ENCODE measurements at places on chromosomes 6 and 20. TPM values are rescaled to one million over a fixed set of nuclear protein-coding genes. Genes with fewer than 3 reads are reported as not detected.

DNA sequence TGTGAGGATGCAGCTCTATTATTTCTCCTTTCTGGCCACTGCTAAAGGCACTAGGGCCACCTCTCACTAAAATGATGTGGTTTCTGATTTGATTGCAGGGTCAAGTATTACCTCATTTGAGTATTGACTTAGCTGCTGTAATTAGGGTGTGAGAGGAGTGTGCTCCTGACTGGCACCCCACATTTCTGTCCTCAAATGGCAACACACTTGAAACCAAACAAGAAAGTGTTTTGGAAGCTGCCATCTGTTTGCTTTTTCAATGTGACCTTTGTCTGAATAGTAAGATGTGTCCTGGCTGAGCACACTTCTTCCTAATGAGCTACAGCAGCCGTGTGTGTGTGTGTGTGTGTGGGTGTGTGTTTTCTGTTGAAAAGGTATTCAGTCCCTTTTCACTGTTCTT lies 62.8 kb upstream of the SCP2D1 start:
- no peak for DNase-seq

The COX4I2 gene
- total RNA-seq: not detected

DNA sequence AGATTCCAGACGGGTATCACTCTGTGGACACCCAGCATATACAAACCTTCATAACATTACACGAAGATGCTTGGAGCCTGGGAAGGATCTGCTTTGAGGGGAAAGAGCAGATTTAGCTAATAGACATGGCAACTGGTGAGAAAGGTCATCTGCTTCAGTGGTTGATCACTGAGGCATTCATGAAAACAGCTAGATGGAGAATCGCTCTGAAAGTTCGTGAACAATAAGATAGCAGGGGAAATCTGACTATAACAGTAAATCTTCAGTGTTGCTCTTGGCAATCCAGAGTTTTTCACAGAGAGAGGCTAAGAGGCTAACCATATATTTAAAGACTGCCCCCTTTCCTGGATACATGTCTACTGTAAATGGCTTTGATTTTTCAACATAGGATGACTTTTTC lies 245.3 kb downstream of the FARS2 start:
- DNase-seq: no peak

The GRM1 gene
- total RNA-seq: not detected

The LPA gene
- not detected for total RNA-seq

The DST gene
- 5.7 TPM for total RNA-seq

DNA sequence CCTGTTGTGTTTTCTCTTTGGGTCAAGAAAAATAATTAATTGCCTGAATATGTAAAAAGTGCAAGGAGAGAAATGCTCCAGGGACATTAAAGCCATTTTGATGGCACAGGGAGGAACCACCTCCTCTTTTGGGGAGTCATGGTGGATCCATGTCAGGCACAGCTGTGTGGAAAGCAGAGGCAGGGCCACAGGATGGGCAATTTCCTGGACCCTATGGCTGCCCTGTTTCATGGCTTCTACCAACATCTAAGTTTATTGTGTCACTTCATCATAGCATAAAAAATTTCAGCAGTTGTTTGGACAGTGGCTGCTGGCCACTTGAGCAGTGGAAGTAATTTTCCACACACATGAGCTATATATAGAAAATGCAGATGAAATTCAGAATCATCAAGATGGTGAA lies 238.2 kb downstream of the SYNE1 start:
- no peak for DNase-seq

The HRH3 gene
- not detected for total RNA-seq

The RAET1E gene
- not detected for total RNA-seq

DNA sequence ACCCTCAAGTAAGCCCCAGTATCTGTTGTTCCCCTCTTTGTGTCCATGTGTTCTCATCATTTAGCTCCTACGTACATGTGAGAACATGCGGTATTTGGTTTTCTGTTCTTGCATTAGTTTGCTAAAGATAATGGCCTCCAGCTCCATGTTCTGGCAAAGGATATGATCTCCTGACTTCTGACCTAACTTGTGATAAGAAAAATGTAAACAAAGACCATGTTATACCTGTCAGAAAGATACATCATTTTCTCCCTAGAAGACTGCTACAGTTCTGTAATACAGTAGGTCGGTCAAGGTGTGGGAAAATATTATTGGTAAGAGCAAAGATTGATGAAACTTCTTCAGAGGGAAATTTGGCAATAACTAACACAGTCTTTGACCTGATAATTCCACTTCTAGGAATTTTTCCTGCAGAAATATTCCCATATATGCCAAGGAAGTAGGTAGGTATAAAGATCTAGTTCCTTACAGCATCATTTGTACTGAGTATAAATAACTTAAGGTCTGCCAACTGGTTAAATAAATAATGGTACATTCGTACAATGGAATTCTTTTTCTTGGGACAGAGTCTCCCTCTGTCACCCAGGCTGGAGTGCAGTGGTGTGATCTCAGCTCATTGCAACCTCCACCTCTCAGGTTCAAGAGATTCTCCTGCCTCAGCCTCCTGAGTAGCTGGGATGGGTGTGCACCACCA lies 19.1 kb upstream of the FKBP5 start:
- no peak for DNase-seq

The TPX2 gene
- 149 TPM for total RNA-seq

GRCh38 chr20:32672982-32673851 lies 524 bp downstream of the C20orf203 start:
- DNase-seq: peak; percentile 31

DNA sequence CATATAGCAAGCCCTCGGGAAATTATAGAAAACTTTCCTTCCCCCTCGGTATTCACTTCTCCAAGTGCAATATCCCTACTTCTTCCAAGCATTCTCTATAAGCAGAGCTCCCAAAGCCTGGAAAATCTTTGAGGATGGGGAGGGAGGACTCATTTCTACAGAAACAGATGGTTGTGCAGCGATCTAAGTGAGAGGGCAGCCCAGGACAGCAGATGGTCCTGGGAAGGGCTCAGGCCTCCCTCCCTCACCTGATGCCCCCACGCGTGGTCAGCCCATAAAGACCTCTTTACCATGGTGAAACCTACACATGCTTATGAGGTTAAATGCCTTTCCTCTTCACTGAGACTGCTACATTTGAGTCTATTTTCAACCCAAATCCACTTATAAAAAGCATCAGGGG lies 319.6 kb upstream of the QKI start:
- DNase-seq: no peak

The BTBD3 gene
- 1.9 TPM for total RNA-seq

The MDFI gene
- not detected for total RNA-seq

The CRISP3 gene
- not detected for total RNA-seq

- no peak for DNase-seq
Measured at GRCh38 chr6:90887764-90888163, 300.9 kb upstream of the MAP3K7 start.

The HLA-DRB1 gene
- 7.3 TPM for total RNA-seq

- DNase-seq: no peak
Measured at GRCh38 chr6:48568856-48569255, 457.9 kb upstream of the PTCHD4 start.

DNA sequence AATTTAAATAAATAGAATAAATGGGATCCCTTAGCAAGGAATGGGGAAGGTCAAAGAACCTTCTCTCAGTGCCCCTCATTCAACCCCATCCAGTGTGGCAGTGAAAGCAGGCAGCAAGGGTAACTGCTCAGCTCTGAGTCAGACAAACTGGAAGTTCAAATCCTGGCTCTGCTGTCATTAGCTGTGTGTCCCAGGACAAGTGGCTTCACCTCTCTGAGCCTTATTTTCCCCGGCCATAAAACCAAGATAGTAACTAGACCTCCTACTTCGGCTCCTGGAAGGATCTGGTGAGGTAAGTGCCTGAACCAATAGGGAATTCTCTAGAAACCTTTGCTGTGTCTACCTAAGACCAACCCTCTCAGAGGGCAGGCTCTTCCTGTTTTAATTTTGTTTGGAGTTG lies 4.1 kb downstream of the GHRH start:
- no peak for DNase-seq

- no peak for DNase-seq
Measured at GRCh38 chr6:37916675-37917074, 97.1 kb downstream of the ZFAND3 start.

DNA sequence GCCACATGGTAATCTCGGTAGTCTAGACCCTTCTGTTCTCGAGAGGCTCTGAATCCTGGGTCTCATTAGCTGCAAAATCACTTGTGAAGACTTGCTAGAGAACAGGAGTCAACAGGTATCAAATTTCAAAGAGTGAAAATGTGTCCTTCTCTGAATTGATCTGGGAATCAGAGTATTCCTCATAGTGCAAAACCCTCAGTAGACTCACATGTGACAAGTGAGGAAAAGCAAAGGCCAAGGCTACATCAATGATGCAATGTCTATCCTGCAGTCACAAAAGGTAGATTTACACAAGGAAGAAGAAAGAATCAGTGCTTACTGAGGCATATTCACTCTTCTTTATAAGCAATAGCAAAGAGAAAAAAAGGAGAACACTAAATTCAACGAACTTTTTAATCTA lies 1220.0 kb upstream of the GJE1 start:
- no peak for DNase-seq

The MYBL2 gene
- 80.3 TPM for total RNA-seq

- DNase-seq: no peak
Measured at GRCh38 chr6:118350881-118351430, 197.1 kb upstream of the PLN start.

The LHFPL5 gene
- total RNA-seq: not detected

The ETV7 gene
- total RNA-seq: 5.8 TPM

DNA sequence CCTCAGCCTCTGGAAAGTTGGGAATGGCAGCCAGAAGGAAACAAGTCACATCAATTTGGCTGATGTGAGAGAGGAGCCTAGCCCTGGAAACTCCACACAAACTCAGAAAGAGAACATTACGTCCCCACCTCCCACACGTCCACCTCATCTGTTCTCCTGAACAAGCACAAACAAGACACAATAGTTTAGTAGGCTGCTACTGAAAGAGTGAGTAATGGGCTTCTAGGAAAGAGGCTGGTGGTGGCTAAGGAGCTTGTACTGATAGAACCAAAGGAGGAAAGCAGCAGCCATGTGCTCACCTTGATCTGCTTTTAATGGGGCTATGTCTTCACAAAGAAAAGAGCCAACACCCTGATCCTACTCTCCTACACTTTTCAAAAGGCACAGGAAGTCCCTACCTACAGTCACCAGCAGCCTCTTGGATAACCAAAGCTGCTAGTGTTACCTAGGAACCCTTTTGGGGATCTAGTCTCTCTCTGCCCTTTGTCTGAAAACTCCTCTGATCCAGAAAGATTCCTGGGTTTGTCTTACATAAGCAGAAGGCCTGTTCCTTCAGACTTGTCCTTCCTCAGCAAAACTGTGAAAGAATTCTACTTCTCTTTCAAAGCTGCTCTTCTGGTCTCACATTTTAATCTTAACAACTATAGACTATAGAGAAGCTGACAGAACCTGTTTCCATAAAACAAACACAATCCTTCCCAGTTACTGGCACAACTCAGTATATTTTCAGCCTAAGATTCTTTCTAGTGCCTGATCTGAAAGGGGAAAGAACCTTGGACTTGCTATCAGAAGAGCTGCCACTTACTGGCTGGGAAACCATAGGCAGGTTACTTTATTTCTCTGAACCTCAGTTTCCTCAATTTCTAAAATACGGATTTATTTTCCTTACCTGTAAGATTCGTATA lies 3.1 kb downstream of the PLAGL2 start:
- peak; percentile 92 for DNase-seq

Data from activated CD4-positive, alpha-beta memory T cell treated with anti-CD3 and anti-CD28 coated beads for 36 hours (primary cell).